ENCODE measurements at places on chromosomes 1 and 21.

GRCh38 chr1:117820694-117821381 lies 108.6 kb downstream of the GDAP2 start:
- no peak for DNase-seq

DNA sequence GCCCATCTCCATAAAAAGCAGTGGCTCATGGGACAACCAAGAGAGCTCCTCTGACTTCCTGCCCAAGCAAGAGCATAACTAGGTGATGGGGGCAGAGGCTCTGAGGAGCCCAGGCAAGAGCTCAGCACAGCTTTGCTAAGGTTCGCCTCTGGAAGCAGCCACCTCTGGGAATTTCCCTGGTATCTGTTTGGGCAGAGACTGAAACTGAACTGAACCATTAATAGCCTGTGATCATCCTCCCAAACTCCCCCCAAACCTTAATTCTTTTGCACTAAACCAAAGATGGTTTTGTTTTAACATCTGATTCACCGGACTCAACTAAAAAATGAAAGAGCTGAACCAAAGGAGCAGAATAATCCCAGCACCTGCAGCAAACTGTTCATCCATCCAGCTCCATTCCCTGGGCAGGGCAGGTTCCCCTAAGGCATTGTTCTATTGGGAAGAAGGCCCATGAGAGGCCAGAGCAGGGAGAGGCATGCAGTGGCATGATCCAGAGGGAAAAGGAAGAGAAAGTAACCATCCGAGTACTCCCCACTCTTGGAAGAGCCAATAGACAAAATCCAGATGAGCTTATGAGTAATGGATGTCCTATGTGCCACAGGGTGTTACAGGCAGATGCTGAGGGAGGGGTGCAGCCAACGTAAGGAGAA lies 77.8 kb upstream of the KAZN start:
- DNase-seq = no peak

GRCh38 chr1:17233675-17234320 lies 15.1 kb upstream of the PADI3 start:
- DNase-seq = no peak

GRCh38 chr1:78045563-78045925 lies 222 bp upstream of the GIPC2 start:
- DNase-seq = no peak

DNA sequence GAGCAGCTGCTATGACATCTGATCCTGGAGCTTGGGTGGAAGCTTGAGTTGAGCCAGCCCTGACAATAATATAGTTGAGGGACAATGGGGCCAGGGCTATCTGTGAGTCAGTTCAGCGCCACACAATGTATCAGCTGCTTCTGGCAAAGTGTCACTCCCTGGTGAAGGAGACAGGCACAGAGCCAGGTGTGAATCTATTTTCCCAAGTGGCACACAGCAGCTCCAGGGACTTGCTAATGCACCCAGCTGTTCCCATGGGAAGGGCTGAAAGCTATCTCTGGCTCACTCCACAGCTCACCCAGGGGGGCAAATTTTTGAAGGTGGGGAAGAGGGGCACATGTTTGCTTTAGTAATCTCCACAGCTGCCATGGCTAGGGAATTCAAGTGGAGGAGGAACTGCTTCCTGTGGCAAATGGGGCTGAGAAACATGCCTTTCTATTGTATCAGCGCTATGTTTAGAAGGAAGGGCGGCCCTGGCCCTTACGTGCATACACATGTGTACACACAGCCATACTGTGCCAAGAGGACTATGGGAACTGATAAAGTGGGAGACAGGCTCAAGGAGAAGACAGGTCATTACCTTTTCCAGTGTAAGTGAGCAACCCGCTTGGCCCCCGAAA lies 2.2 kb downstream of the CYB5R1 start:
- no peak for DNase-seq

DNA sequence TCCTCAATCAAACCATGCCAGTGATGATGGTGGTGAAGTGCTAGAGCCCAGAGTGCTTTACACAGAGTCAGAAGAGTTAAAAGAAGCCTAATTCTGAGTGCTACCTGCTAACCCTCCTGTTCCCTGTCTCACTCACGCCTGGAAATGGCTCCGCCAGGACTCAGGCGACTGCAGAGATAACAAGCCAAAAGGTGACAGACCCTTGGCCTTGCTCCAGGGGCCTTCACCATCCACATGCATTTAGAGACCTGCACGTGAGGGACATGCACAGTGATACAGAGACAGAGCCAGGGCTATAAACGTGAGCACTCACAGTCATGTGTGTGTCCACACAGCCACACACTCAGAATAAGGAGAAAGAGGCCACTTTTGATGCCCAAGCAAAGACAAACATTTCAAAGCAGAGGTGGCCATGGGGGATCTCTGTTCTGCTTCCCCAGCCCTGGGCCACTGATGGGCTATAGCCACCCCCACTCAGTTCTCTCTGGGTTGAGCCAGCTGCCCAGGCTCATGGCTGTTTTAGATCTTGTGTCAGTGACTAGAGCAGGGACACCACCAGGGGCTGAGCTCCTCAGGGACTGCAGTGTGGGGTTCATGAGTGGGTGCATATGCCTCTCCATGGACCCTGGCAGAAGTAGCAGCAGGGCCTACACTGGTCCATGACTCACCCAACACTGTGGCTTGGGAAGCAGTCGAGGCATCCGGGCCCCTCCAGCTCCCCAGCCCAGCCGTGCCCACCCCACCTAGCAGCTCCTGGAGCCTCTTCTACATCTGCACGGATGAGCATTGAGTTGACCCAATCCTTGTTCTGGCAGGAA lies 117.2 kb downstream of the EPHB2 start:
- no peak for DNase-seq

- no peak for DNase-seq
Measured at GRCh38 chr1:21114431-21114830, 62.3 kb downstream of the EIF4G3 start.

- DNase-seq = no peak
Measured at GRCh38 chr1:97947695-97948094, 26.9 kb upstream of the DPYD start.

DNA sequence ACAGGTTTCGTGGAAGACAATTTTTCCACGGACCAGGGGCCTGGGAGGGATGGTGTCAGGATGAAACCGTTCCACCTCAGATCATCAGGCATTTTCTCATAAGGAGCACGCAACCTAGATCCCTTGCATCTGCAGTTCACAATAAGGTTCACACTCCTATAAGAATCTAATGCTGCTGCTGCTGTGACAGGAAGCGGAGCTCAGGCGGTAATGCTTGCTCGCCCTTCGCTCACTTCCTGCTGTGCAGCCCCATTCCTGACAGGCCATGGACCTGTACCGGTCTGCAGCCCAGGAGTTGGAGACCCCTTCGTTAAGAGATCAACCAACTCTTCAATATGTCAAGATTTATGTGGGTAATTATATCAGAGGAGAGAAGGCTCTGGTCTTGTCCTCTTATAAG lies 3.3 kb upstream of the DHX9 start:
- no peak for DNase-seq
